ENCODE measurements at places on chromosomes 1 and 21.

GRCh38 chr1:93349231-93350135 lies 3.8 kb downstream of the DR1 start:
- no peak for DNase-seq

DNA sequence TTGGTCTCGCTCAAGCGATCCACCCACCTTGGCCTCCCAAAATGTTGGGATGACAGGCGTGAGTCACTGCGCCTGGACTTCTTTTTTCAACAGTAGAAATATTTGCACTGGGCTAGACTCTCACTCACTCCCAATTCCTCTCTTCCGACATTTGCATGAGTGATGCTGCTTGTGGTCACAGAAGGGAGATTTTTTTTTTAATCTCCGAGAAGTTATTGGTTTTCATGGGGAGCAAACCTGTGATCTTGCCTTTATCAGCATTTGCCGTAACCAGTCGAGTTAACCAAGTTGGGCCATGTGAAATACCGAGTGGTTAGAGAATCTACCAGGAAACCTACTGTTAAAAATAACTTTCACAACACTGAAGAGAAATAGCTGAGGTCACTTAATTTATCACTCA lies 21.1 kb downstream of the ERG start:
- DNase-seq, result no peak

GRCh38 chr1:225849925-225850324 lies 32.3 kb downstream of the TMEM63A start:
- no peak for DNase-seq

GRCh38 chr1:196450143-196451095 lies 157.8 kb downstream of the KCNT2 start:
- DNase-seq, result no peak

DNA sequence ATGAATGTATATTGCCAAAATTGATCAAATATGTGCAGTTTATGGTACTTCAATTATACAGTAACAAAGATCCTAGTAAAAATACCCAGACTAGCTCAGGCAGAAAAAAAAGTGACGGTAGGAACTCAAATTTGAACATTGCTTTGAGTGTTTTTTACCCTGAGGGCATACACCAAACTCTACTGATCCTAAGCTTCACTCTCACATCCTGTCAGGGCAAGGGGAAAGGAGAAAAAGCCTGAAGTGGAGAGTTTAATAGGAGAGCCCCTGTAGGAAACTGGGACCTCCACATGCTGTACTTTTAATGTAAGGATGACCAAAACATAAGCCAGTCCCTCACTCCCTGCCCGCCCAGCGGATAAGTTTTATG lies 59.8 kb upstream of the GNG12 start:
- DNase-seq, result no peak

- DNase-seq, result no peak
These were observed 2.9 kb upstream of the CENPL start for GRCh38 chr1:173827611-173828010.
